ENCODE measurements at places on chromosomes 13 and 19.
A peak's percentile ranks its signal among the peaks of the same experiment; 100 is the strongest.

- DNase-seq, result no peak
Observed at GRCh38 chr13:113946409-113947181, 27.3 kb downstream of the C13orf46 start.

DNA sequence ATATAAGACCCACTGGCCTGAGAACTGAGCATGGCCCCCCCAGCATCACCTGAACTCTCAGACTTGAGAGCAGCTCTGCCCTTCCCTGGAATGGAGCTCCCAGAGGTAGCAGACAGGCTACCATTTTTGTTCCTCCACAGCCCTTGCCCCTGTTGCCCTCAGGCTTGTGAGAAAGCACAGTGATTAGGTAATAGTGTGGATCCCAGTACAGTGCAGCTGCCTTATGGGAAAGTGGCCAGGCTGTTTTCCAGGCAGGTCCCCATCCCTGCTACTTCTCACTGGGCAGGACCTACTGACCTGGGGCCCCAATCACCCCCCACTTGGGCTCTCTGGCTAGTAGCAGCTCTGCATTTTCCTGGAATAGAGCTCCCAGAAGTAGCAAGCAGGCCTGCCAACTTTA lies 834.0 kb downstream of the DACH1 start:
- no peak for DNase-seq

DNA sequence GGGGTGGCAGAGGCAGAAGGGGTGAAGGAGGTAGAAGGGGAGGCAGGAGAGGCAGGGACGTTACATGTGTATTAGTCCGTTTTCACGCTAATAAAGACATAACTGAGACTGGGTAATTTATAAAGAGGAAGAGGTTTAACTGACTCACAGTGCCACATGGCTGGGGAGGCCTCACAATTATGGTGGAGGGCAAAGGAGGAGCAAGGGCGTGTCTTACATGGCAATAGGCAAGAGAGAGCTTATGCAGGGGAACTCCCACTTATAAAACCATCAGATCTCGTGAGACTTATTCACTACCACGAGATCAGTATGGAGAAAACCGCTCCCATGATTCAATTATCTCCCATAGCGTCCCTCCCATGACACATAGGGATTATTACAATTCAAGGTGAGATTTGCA lies 19.0 kb upstream of the ACOD1 start:
- no peak for DNase-seq

- DNase-seq, result no peak
Observed at GRCh38 chr13:21088534-21088933, 27.1 kb upstream of the LATS2 start.

- DNase-seq, result no peak
Observed at GRCh38 chr13:49428041-49428763, 15.7 kb downstream of the CAB39L start.

DNA sequence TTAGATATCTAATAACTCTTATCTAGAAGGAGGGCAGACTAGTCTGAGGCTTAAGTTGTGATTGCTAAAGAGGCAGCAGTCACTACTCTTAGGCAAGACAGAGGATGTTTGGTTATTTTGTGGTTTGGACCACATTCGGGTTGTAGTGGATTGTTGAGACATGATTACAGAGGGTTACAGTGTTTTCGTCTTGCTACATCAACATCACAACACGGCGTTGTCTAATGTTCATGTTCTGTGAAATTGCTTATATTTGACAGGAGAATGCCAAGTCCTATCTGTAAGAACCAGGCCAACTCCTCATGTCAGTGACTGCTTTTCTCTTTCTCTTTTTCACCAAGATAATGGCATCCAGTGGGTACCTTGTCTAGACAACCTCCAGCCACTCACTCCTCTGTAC lies 16.8 kb upstream of the TM9SF2 start:
- DNase-seq, result no peak

DNA sequence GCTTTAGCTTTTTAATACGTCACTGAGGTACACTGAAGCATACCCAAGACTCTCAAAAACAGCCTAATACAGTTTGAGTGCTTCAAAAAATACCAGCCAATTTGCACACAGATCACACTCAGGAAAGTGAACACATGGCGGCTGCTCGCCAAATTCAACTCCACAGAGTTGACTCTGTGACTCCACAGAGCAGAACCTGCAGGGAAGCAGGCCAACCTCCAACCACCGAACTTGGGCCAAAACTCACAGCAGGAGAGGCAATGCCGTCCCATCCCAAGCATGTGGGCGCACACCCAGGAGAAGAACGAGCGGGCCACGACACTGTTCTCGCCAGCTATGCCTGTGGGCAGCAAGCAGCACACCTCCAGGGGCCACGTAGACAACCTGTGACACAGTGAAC lies 21.1 kb downstream of the ELL start:
- DNase-seq, result no peak

DNA sequence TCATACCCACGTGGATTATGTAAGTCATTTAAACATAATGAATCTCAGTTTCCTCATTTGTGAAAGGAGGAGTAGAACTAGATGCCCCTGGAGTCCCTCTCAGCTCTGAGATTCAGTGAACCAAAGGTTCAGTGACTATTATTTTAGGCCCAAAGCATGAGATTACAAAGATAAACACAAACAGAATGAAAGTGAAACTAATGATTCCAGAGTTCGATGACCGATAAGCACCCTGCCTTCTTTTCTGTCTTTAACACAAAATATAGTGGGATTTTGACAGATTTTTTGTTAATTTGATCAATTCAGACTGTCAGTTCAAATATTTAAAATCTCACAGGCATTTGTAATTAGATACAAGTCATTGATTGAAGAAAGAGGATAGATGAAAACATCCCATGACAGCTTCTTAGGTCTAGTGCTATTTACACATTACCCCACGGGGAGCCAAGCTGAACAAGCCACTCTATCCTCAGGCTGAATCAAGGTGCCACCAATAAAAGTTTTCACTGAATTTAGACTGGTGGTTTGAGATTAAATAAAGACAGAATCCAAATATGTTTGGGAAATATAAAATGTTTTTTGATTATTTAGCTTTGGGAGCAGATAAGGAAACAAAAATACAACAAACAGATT lies 64.6 kb upstream of the RAP2A start:
- DNase-seq, result no peak

DNA sequence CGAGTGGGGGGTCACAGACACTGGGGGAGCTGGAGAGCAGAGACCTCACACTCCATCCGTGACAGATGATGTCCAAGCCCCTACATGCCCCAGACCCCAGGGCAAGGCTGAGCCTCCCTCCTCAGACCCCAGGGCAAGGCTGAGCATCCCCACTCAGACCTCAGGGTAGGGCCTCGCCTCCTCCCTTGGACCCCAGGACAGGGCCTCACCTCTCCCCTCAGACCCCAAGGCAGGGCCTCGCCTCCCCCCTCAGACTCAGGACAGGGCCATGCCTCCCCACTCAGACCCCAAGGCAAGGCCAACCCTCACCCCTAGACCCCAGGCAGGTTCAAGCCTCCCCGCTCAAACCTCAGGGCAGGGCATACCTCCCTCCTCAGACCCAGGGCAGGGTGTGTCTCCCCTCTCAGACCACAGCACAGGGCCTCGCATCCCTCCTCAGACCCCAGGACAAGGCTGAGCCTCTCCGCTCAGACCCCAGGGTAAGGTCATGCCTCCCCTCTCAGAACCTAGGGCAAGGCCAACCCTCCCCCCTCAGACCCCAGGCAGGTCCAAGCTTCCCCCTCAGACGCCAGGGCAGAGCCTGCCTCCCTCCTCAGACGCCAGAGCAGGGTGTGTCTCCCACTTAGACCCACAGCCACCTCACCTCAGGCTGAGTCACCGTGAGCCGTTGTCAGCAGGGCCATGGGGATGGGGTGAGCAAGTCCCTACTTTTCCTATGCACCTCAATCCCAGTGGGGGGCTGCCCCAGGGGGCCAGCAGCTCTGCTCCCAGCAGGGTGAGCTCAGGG lies 1.7 kb upstream of the S1PR4 start:
- DNase-seq, result no peak

- no peak for DNase-seq
Observed at GRCh38 chr13:23771552-23771951, 117.6 kb downstream of the MIPEP start.

- no peak for DNase-seq
Observed at GRCh38 chr19:1746401-1747284, 6.7 kb upstream of the ONECUT3 start.

GRCh38 chr13:51240958-51241357 lies 18.8 kb downstream of the FAM124A start:
- no peak for DNase-seq

- DNase-seq, result no peak
Observed at GRCh38 chr19:12453495-12453894, 12.7 kb upstream of the ZNF443 start.

DNA sequence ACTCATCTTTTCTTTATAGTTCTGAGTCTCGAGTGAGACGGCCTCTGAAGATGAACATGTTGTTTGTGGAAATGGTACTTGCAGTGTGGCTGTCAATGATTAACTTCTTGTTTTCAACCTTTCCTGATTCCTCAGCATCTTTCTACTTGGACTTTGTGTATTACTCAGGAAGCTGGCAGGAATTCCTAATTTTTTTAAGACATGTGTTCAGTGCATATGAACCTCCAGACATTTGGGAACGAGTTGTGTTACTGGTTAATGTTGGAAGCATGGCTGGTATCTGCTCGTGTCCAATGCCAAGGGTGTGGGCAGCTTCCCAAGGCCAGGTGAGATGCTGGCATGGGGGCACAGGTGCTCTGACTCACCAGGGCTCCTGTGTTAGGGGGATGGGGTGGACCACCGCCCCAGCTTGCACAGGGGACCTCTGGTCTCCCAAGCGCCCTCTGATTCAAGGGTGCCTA lies 61.1 kb upstream of the MCF2L start:
- DNase-seq, result no peak

- DNase-seq, result no peak
Observed at GRCh38 chr13:35512271-35512920, 35.9 kb upstream of the MAB21L1 start.

GRCh38 chr19:30163663-30164062 lies 208.5 kb upstream of the ZNF536 start:
- DNase-seq, result no peak

- DNase-seq, result peak; percentile 65
Observed at GRCh38 chr13:66803808-66804456, 426.2 kb downstream of the PCDH9 start.

- DNase-seq, result peak; percentile 87
Observed at GRCh38 chr19:50205681-50206138, 2.3 kb downstream of the MYH14 start.

DNA sequence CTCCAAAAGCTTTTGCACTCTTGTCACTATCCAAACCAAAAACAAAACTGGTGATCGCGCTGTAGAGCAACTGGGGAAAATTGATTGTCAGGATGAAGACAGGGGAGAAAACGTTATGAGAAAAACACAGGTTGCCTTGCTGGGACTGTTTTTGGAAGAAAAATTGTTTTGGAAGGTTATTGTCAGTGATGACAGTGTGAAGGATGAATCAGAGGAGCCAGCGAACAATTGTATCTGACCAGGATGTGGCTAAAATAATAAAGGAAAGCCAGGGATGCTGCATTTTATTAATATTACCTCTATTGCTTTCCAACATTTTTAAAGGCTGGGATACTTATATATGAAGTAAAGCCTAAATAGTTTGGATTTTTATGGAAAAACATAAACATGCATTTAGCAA lies 334.0 kb downstream of the SPRY2 start:
- DNase-seq, result no peak

DNA sequence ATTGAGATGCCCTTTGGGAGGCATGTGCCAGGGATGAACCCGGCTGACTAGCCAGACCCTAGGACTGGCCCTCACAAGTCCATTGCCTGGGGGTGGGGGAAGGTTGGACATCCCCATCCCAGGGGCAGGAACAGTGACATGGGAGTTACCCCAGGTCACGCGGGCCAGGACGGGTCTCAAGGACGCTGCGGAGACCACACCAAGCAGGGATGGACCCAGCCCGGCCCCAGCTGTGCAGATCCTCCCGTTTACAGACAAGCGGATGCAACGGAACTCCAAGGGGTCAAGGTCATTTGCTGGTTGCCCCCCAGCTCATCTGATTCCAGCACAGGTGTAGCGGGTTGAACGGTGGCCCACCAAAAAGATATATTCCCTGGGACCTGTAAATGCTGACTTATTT lies 20.0 kb downstream of the F2RL3 start:
- DNase-seq, result no peak

DNA sequence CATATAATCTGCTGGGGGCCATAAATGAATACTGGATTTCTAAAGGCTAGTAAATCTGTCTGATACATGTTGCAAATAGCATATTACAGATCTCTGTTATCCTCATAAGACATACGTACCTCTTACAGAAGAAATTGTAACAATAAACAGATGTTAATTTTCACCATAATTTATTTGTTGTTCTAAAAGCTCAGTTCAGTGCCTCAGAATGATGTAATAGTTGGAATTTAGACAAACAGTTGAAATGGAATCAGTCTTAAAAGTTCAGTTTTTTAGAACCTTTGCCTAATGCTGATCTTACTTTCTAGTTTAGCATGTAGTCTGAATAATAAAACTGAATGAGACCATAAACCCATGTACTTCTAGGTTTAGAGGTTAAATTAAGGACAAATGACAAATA lies 43.1 kb downstream of the B3GLCT start:
- DNase-seq, result no peak

DNA sequence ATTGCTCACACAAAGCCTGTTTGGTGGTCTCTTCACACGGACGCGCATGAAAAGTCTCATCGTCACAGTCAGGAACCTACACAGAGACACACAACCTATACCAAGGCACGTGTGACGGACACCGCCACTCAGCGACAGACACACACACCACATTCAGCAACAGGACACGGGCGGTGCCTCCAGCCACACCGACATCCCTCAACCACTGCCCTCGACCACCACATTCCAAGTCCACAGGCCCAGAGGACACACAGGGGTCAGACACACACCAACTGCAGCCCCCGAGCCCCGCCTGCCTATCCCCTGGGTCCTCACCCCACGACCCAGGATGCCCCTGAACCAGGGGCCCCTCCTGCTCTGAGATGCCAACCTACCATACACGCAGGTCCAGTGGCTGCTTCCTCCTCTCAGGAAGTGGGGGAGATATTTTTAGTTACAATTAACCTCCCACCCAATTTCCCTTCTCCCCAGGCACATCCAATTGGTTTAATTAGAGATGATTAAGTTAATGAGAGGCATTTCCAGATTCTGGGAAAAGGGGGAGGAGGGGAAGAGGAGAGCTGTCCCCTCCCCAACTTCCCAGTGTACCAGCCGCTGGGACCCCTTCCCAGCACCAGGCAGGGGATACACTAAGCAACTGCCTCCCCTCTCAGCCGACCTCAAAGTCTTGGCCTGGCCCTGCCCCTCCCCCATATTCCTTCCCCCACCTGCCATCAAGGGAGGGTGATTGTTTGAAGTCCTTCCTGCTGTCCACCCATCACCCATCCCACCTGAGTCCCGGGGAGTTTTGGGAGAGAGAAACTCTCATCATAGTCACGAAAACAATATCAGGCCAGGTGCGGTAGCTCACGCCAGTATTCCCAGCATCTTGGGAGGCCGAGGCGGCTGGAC lies 20.4 kb downstream of the MEIS3 start:
- DNase-seq, result no peak

Data from NCI-H1105 treated with DMSO at 0.1 percent for 48 hours (cell line).